Activated CD4-positive, alpha-beta T cell treated with anti-CD3 and anti-CD28 coated beads, Interleukin-2, amount 50 U/mL, for 24 hours (primary cell): ENCODE measurements at places on chromosomes 2 and 18.

DNA sequence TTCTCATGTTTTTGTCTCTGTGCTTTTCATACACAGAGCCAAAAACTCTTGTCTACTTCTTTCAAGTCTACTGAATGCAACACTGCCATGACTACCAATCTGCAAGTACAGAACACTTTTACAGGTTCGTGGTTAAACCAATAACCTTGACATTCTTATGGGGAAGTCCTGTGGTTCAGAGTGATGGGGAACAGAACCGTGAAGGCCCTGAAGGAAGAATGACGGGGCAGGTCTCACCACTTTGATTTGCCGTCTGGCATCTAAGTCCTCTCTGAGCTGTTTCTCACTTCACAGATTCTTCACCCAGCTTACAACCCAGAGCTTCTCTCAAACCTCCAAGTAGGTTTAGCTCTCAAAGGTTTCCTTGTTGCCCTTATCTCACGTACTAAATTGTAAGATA lies 117.5 kb upstream of the SNTG2 start:
- no peak for DNase-seq

DNA sequence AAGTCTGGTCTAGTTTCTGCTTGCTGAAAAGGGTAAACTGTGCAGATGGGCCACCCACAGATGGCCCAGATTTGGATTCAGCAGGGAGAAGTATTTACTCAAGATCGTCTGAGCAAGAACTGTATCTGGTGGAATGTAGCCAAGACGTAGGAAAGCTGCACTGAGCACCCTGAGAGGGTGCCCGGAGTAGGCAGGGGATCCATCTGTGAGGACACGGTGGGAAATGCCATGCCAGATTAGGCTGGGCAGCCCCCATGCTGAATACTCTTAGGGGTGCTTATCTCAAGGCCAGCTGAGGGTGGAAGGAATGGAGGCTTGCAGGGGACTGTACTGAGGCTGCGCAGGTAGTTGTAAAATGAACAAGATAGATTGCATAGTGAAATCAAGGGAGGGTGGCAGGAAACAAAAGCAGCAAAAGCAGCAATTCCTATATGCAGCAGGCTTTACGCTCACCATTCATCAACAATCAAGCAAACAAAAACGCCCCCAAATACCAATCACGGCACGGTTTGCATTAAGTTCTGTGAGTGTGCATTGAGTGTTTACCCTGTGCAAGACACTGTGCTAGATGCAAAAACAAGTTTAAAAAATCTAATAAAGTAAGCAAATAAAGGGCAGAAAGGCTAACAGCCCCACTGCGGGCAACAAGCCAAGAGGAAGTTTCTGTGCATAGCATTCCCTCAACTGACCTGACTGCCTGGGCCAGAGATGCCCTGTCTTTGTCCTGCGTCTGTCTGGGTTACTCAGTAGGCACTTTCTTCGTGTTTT lies 32.2 kb upstream of the LPIN2 start:
- DNase-seq = no peak

- no peak for DNase-seq
Observed at GRCh38 chr2:122388208-122388607, 632.8 kb downstream of the TSN start.

DNA sequence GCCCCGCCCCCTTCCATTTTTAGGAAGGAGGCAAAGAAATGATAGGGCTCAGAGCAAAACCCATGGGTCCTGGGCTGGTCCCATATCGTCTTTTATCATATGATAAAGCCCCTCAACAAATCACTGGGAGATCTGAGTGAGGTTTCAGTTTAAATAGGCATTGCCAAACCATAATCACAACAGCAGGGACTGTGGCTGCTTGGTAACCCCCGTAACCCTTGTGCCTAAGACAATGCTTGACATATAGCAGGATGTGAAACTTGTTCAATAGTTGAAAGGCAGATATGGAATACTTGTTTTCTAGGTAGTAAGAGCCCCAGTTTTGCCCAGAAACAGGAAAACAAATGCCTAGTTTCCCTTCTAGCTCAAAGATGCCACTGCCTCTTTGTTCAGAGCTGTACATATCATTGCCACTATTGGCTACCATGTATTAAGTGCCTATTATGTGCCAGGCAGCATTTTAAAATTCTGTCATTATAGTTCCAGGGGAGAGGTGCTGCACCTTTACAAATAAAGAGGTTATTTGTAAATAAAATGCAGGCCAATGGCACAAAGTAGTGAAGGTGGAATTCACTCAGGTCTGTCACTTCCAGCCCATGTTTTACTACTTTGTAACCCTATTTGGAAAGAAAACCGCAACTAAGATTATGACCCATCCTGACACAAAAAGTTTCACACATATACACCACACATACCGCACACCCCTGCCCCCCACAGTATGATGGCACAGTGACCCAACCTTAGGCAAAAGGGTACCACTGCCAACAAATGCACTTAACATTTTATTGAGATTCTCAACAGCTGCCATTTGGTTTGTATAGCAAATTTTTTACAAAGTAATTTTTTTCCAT lies 14.2 kb downstream of the NAGK start:
- peak; percentile 12 for DNase-seq

- no peak for DNase-seq
Observed at GRCh38 chr2:62199392-62200125, 3.6 kb downstream of the B3GNT2 start.

DNA sequence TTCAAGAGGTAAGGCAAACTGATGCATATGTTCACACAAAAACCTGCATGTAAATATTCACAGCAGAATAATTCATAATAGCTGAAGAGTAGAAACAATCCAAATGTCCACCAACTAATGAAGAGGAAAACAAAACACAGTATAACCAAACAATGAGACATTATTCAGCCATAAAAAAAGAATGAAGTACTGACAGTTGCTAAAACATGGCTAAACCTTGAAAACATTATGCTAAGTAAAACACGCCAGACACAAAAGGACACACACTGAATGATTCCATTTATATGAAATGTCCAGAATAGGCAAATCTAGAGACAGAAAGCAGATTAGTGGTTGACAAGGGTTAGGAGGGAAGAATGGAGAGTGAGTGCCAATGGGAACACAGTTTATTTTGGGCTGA lies 86.9 kb downstream of the SESTD1 start:
- DNase-seq = no peak

DNA sequence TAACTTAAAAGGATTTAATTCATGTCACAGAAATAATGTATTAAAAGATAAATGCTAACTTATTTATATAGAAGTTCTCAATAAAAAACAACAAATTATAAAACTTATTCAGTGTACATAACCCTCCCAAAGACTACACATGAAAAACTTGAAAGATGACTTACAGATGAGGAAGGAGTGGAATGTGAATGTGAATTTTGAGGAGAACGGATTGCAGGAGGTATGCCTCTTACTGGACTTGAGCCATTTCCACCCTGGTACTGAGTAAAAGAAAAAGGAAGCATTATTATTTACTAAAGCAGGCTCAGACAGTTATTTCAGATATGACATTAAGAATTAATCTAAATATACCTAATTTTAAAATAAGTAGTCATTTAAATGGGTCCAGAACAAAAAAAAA lies 104.4 kb downstream of the TLK1 start:
- DNase-seq = no peak

DNA sequence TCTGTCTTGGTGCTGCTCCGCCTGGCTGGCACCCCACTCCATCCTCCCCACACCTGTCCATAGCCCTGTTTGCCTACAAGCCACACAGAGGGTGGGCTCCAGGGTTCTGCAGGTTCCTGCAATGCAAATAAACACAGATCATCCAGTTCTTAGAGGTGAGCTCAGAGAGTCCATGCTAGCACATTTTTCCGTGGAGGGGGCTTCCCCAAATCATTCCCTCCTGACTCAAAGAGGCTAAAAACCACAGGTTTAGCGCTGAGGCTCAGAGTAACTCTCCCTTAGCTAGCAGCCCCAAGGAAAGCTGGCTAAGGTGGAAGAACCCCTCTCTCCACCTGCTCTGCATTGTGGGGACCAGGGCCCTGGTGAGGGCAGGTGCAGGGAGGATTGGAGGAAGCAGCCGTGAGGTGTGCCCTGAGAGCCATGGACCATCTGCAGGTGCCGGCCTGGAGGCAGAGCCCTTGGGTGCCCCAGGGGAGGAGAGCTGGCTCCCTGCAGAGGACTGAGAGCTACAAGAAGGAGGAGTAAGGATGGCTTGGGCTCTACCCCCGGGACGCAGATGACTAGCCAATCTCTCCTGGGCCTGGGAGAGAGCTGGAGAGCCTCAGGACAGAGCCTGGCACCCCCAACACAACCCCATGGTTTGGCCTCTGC lies 23.8 kb upstream of the TEX44 start:
- no peak for DNase-seq

- DNase-seq = no peak
Observed at GRCh38 chr2:94997981-94998930, 27.3 kb upstream of the MAL start.

GRCh38 chr18:5918205-5918858 lies 23.0 kb upstream of the TMEM200C start:
- no peak for DNase-seq

GRCh38 chr18:2331491-2331890 lies 239.8 kb downstream of the METTL4 start:
- no peak for DNase-seq

- no peak for DNase-seq
Observed at GRCh38 chr2:8889978-8890377, 52.6 kb upstream of the KIDINS220 start.

DNA sequence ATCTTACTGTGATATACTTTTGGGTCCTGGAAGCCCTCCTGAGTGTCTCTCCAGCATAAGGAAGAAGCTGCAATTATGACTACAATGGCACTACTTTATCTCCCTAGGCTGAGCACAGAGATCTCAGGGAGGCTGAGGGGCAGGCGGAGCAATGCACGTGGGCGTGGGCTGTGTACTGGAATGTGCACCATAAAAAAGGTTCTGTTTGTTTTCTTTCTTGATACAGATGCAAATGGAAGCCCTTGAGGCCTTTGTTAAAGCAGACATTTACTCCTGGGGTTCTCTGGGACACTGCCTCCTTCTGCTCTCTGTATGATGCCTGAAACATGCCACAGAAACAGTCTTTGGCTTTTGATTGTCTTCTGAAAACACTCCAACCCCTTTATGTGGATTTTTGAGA lies 79.1 kb upstream of the DLX2 start:
- no peak for DNase-seq
